Mesenteric fat pad (tissue), 1 donor: ENCODE measurements at places on chromosomes 4 and X.

- DNase-seq = peak; percentile 41
Measured at GRCh38 chrX:54920610-54921426, at the start of gene TRO. Gene TRO, plus strand, starts transcription at chrX:54920824. Its CDS starts 1,423 bp downstream, at chrX:54922247.

DNA sequence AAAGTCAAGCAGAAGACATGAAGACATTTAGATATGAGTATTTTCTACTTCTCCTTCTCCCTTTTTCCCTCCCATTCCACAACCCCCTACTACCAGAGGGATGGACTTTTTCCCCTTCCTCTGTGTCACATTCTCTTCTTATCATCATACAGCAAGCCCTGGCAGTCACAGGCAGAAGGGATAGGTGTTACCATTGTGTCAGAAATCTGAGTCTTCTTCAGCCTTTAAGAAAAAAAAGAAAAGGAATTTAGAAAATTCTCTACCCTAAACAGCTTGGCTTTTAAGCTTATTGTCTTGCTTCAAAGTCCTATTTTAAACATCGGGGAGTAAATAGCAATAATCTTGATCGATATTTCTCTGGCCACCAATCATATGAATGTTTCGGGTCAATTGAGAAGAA, 30.9 kb upstream of the ADH1C start:
- DNase-seq = no peak

DNA sequence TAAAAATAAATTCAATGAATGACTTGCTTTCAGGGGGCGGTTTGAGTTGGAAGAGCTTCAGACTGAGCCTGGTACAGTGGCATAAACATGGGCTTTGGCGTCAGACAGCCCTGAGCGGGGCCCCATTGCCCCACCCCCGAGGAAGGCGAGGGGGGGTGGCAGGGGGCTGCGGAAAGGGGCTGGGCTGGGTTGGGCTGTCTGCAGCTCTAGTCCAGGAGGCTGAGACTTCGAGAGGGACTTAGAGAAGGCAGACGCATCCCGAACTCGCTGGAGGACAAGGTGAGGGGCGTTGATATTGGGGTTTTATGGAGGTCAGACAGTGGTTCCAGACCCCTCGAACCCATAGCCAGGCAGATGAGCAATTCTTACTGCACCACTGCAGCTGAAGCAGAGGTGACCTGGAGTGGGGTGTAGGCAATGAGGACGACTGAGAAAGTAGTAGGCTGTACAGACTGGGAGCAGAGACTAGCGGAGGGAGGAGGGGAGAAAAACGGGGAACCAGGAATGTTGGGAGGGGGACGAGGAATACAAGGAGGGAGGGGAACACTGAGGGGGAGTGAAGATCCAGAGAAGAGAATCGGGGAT, at the start of gene MAGED2:
Gene MAGED2 (plus strand): TSS at position 222 of the 585 bp plus-strand sequence. CDS start 1,587 bp downstream, outside the sequence.
- DNase-seq = no peak

DNA sequence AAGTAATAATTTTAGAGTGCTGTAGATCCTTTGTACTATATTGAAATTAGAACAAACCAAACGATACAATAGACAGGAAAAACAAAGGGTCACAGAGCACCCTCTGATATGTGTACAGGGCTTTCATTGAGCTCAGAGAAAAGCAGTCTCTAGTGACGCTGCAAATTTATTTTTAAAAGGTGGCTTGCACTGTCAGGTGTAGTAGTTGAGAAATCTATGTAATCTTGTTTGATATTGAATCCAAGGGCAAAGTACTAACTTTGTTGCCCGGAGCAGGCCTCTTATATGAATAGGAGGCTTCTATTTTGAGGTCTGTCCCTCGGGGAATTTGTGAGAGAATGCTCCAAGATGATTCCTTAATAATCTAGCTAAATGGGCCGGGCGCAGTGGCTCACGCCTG, 1755.5 kb downstream of the PCDH7 start:
- no peak for DNase-seq

GRCh38 chr4:8589823-8590545, 2.6 kb upstream of the CPZ start:
- no peak for DNase-seq

- DNase-seq = no peak
Measured at GRCh38 chrX:130299279-130300009, 30.7 kb upstream of the ZNF280C start.

DNA sequence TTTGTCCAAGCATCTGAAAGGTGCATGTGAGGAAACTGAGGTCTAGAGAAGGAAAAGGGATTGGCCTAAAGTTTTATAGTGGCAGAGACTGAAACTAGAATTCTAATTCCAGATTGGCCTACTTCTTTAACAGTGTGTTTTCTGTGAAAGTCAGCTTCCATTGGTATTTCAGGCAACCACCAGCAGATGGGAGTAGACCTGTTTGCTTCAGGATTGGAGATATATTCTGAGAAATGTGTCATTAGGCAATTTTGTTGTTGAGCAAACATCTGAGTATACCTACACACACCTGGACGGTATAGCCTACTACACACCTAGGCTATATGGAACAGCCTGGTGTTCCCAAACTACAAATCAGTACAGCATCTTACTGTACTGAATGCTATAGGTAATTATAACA, 207.3 kb upstream of the RADX start:
- no peak for DNase-seq

DNA sequence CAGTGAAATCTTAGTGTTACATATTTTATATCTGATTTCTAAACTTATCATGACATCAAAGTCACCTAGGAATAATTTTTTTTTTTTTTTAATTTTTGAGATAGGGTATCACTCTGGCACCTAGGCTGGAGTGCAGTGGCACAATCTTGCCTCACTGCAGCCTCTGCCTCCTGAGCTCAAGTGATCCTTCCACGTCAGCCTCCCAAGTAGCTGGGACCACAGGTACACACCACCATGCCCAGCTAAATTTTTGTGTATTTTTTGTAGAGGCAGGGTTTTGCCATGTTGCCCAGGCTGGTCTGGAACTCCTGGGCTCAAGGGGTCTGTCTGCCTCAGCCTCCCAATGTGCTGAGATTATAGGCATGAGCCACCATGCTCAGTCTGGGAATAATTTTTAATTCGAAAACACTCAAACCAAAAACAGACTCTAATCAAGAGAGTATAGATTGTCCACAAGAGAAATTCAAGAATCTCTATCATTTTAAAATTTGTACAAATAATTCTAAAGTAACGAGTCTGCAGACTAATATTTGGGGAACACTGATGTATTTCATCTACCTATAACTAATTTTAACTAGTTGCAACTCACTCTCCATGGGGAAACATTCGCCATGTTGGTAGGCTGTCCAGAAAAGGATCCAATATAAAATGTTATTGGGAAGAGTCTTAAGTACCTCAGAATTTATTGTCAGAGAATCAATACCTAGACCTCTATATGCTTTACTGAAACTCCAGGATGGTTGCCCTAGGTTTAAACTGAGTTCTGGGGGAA, 3.4 kb downstream of the SLC7A11 start:
- DNase-seq = no peak

DNA sequence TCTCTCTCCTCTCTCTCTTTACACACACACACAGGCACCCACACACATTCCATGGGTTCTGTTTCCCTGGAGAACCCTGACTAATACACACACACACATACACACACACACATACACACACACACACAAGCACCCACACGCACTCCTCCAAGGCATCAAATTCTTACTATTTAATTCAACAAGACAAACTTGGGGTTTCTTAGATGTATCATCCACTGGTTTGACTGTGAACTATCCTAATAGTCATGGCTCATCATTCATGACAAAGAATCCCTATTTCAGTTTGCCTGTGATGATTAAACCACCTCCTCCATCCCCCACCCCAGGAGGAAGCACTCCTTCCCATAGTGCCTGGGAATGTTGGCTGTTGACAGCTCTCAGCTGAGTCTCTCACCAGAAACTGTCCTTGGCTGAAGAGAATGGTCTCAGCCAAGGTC, 98.2 kb downstream of the USP46 start:
- DNase-seq = no peak

- no peak for DNase-seq
Measured at GRCh38 chr4:7761720-7762119, 177.9 kb downstream of the AFAP1 start.

GRCh38 chr4:176409627-176410026, 89.9 kb downstream of the SPCS3 start:
- no peak for DNase-seq

GRCh38 chr4:8033829-8034528, 94.3 kb upstream of the AFAP1 start:
- DNase-seq = no peak

DNA sequence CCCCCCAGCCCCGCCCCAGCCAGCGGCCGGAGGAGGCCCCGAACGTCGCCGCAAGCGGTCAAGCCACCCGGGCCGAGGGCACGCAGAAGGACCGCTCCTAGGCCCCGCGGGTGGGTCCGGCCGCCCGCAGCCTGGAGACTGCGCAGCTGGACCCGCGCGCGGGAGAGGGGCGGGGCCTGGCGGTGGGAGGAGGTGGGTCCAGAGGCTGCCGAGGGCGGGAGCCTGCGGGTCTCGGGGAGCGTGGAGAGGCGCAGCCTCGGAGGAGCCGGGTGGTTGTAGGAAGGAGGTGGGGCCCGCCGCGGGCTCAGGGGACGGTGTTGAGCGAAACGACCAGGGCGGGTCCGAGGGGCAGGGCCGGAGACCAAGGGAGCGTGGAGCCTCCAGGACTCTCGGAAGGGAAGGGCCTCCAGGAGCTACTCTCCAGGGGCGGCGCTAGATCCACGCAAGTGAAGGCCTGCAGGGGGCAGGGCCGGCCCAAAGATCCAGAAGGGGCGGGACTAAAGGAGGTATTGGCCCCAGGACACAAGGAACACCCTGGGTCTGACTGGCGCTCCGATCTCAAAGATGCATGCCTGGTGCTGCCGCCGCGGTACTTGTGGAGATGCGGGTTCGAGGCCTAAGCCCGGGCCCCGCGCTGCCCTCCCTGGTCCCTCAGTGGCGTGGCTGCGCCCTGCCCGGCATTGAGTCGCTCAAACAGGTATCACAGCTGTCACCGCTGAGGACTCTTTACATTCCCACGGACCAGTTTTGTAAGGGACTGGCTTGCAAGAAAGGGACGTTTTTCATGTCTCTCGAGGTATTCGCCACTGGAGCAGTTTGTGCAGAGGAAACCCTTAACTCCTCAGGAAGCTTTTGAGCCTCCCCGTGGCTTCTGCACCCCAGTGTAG, 5.9 kb downstream of the TIMM17B start:
- peak; percentile 94 for DNase-seq

DNA sequence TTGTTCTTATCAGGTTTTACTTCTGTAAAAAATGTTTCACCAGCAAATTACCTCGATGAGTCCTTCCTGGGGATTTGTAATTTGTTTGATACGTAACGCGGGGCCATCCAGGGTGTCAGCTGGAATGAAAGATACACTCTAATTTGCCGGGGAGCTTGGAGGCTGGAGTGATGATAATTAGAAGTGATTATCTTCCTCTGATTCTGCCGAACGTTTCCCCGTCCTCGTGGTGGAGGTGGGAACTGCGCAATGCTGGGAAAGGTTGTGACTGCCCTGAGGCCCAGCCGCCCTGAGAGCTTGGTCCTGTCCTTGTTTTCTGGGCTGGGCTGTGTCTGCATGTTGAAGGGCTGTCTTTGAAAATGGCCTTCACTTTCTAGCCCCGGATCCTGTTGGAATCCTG, 48.0 kb downstream of the SORCS2 start:
- DNase-seq = no peak

DNA sequence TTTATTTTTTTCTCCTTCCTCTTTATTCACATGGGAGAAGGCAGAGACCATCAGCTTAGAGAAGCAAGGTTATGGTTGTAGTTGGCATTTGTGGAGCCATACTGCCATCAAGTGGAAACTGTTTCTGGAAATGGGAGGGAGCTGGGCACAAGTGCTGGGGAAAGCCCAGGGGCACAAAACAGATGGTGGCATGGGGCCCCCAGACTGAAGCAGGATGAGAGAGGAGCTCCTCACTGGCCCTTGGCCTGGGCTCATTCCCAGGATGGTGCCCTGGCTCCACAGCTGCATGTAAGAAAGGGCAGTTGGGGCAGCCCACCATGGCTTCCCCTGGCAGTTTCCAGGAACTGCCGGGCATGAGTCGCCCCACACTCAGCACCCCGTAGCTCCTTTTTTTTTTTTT, 59.2 kb downstream of the NBDY start:
- DNase-seq = peak; percentile 81

GRCh38 chr4:38804654-38805295, at the start of gene TLR1:
Gene TLR1, minus strand, starts transcription at chr4:38804791. Its CDS starts 5,960 bp downstream, at chr4:38798831.
- no peak for DNase-seq

DNA sequence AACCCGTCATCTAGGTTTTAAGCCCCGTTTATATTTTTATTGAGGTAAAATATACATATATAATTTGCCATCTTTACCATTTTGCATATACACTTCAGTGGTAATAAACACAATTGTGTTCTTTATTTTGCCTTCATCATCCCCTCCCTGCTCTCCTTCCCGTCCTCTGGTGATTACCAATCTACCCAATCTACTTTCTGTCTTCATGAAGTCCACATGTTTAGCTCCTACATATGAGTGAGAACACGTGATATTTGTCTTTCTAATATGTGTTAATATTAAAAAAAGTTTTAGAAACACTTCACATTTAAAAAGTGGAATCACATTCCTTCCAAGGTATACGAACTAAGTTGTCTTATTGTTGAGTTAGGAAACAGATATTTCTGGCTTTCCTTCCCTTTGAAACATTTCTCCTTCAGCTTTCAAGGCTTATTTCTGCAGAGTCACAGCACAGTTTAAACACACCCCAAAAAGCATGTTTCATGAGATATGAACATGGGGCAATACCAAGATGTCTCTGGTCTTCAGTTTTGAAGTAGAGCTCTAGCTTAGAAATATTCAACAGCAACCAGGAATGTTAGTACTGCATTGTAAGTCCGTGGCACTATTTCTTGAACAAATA, 35.9 kb downstream of the GYPA start:
- no peak for DNase-seq

DNA sequence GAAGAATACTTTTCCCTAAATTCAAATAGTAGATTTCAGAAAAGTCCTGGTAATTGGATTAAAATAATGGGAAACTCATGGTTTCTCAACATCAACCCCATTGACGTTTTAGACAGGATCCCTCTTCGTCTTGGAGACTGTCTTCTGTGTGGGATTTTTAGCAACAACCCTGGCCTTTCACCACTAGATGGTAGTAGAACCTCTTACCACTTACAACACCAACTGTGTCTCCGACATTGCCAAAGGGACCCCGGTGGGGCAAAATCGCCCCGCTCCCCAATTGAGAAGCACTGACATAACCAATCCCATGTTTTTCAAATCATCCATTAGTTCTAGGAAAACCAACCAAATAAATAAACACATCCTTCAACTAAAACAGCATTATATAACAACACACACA, 16.9 kb upstream of the ANOS1 start:
- no peak for DNase-seq

DNA sequence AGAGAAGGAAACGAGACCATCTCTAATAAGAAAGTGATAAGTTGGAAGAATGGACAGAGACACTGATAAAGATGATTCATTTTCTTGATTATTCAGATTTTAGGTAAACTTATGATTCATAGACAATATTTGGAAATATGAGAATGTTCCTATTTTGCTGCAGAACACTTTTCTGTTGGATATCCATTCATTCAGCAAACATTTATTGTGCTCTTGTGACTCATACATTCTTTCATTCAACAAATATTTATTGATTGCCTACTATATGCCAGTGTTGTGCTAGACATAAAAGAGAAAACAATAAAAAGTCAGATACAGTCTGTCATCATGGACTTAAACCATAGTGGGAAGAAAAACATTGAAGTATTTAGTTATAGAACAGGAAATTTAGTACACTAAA, 1232.0 kb downstream of the STIM2 start:
- no peak for DNase-seq
